ENCODE measurements at places on chromosomes 13 and 19.

- DNase-seq: peak; percentile 77
These were observed 65.0 kb upstream of the GTF2F2 start for GRCh38 chr13:45055198-45055901.

- DNase-seq: no peak
These were observed 756.1 kb upstream of the PCDH9 start for GRCh38 chr13:67986234-67986633.

- no peak for DNase-seq
These were observed 280.2 kb upstream of the EDNRB start for GRCh38 chr13:78198821-78199220.

- no peak for DNase-seq
These were observed 9.6 kb downstream of the MIR17HG start for GRCh38 chr13:91356919-91357612.

GRCh38 chr13:30481241-30481760, 15.6 kb upstream of the HMGB1 start:
- no peak for DNase-seq
